ENCODE measurements at places on chromosomes 5 and 9. TPM values are rescaled to one million over a fixed set of nuclear protein-coding genes. Genes with fewer than 3 reads are reported as not detected.

DNA sequence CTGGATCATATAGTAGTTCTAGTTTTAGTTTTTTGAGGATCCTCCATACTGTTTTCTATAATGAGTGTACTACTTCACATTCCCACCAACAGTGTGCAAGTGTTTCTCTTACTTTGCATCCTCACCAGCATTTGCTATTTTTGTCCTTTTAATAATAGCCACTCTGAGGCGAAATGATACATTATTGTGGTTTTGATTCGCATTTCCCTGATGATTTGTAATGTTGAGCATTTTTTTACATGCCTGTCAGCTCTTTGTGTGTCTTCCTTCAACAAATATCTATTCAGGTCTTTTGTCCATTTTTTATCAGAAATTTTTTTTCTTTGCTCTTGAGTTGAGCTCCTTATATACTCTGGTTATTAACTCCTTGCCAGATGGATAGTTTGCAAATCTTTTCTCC lies 114.0 kb downstream of the ADAMTSL1 start:
- no peak for DNase-seq

The CNTNAP3B gene
- 7.4 TPM for total RNA-seq

DNA sequence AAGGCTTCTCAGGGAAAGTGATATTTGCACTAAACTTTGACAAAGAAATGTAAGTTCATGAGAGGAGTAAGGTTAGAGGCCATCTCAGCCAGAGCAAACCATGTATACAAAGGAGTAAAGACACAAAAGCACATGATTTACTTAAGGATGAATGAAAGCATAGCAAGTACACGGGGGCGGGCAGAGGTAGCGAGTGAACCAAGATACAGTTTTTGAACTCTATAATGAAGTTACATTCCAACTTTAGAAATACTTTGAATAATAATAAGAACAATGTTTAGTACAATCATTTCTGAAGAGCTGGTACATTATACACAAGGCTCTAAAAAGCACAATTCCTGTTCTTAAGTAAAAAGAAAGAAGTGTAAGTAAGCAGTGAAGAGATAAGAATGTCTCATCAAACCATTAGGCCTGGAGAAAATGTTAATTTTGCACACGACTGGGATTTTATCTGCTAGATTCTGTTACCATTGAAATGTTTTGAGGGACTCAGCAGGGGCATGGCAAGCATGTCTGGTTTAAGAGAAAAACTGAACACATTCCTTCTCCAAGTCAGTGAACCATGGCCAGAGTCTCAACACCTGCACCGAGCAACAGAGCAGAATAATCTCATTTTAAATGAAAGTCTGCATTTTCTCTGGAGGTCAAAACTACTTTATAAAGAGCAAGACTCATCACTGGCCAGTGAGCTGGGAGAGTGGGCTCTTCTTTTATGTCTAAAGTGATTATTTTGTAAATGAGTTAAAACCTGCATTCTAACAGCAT lies 147.6 kb upstream of the TRPM3 start:
- DNase-seq = no peak

DNA sequence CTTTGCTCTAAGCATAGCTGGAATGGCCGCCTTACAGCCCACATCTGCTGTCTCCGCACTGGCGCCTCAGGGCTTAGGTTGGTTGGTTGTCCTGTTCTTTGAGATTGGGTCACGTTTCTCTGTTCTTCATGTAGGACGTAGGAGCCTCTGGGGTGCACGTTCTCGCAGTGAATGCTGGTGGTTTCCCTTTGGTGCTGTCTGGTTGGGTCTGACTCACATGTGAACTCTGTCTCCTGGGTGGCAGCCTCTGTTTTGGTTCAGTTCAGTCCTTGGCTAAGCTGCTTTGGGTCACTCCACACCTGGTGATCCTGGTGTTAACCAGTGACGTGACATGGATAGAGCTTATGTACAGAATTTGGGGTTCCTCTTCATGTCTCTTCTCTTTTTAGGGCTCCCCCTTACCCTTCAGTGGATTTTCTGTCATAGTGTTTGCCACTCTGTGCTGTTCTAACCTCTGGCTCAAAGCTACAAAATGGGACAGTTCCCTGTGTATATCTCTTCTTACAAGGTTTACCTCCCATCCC lies 12.6 kb upstream of the LPCAT1 start:
- DNase-seq = no peak

The GMCL2 gene
- not detected for total RNA-seq

GRCh38 chr5:14267166-14267838 lies 124.2 kb downstream of the TRIO start:
- DNase-seq = no peak

DNA sequence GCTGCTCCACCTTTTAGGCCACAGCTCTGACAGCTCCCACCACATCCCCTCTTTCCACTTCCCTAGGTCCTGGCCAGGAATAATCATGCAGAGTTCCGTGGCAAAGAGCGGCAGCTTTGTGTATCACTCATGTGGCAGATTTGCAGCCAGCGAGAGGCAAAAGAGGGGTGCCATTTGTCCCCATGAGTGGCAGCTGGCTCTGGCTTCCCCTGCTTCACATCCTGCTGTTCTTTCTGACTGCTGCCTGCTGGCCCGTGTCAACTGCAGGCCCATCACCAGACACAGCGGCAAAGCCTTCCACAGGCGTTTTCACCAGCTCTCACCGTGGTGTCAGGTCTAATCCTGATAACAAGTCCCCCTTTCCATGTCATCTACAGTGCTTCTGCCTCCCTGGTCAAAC lies 430.6 kb upstream of the DAP start:
- DNase-seq = no peak

DNA sequence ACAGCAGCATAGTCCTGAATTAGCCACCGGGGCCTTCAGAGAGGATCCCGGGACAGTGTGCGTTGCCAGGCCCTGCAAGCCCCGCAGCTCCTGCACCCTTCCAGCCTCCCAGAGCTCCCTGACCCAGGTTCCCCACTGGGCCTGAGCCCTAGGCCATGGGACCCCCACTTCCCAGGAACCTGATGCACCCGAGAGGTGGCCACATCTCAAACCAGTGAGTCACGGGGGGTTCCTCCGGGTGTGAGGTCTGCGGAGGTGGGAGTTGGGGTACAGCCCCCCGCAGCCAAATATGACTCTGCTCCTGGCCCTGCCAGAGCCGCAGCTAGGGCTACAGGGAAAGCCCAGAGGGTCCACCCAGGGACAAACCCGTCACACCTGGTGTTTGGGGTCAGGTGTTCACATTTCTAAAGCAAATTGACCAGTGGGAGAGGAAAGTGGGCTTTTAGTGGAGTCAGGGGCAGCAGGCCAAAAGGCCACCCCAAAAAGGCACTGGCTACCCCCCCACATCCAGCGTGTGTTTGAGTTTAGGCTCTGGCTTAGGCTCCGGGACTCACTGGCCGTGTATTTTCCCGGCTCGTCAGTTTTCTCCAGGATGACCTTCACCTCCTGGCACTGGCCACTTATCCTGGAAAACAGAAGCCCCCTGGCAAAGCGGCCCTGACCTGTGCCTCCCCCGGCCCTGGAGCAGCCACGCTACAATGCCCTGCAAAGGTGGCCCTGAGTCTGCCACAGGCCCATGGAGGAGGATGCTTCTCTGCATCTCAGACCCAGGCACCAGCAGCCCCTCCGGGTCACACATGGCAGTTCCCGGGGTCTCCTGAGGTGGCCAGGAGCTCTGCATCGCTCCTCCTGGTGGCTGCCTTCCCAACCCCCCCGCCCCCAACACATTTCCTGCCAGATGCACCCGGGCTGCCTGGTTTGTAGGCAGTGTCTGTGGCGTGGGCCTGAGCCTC lies 17.4 kb upstream of the OBP2B start:
- DNase-seq = no peak

- no peak for DNase-seq
These were observed 17.4 kb upstream of the NCS1 start for GRCh38 chr9:130154816-130155215.

The NFX1 gene
- total RNA-seq = 29.4 TPM

DNA sequence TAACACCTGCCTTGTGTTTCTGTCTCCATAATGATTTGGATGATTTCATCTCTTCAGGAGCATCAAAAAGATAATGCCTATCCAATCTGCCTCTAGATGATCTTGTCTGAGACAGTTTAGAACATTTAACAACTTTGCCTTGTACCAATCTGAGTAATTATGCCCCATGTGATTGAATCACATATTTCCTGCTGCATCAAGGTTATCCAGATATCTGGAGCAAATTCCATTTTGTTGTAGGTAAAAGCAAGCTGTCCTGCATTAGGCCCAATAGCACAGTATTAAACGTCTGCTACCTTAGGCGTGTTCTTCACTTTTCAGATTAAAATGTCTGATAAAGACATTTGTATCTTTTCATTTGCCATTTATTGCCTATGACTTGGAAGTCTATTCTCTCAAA lies 54.1 kb upstream of the MARCHF11 start:
- DNase-seq = no peak

- DNase-seq = no peak
These were observed 53.9 kb downstream of the RAI14 start for GRCh38 chr5:34709861-34710673.

DNA sequence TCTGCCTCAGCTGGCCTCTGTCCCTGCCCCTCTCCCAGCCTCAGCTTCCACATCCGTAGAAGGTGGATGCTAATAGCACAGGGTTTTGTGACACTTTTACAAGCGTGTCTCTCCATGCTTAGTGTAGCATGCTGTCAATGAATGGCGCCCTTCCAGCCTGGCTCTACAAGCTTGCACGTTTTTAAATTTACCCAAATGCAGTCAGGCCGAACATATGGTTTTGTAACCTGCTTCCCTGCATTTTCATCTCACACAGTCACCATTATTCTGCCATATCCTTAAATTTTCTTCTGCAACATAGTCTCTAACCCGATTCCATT lies 28.8 kb downstream of the FAM163B start:
- no peak for DNase-seq

The SH3PXD2B gene
- total RNA-seq = 72.4 TPM

The MARCHF3 gene
- total RNA-seq = 10.3 TPM
